Adrenal gland (tissue), 19 donors: ENCODE measurements at places on chromosomes 7 and 10.

DNA sequence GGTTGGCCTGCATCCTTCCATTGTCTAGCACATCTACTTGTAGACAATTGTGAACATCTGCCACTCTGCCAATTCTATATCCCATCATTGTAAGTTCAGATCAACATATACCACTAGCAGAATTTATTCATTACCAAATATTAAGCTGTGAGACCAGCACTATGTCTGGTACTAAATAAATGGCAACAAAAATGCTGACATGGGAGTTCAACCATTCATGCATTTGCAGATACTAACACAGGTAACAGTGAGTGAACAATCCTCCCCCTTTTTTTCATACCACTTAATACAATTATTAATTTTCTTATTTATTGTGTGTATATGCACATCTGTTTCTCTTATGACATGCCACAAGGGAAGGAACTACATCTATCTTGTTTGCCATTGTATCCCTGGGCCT, 11.9 kb downstream of the POLR1F start:
- H3K36me3 ChIP-seq, result no peaks in the 10 kb centered on the region
- no peaks in the 10 kb centered on the region for H3K4me1 ChIP-seq
- no peaks in the 10 kb centered on the region for H3K27me3 ChIP-seq
- DNase-seq, result no peak

GRCh38 chr10:110310741-110311140, 6.0 kb upstream of the SMNDC1 start:
- no peak overlapping the region for H3K4me3 ChIP-seq
- DNase-seq, result no peak
- no peak overlapping the region for H3K27ac ChIP-seq
- H3K27me3 ChIP-seq, result peaks cover 3% of the 10 kb centered on the region
- peaks cover 3% of the 10 kb centered on the region for H3K4me1 ChIP-seq
- no peaks in the 10 kb centered on the region for H3K36me3 ChIP-seq

DNA sequence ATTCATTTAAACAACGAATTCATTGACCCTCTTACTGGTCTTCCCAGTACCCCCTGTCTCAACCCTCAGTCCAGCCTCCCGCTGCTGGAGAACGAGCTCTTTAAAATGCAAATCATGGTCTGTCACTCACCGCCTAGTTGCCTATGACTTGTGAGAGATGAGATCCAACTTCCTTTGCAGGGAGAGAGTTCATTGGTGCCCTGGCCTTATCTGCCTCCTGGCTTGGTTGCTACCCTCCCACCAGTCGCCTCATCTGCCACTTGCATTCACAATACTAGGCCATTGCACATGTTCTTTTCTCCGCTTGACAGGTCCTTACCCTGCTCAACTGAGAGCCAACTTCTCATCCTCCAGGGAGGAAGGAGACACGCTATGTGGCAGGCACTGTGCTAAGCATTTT, 54.0 kb upstream of the MXI1 start:
- H3K27me3 ChIP-seq, result no peaks in the 10 kb centered on the region
- no peak overlapping the region for H3K4me3 ChIP-seq
- no peaks in the 10 kb centered on the region for H3K4me1 ChIP-seq

- H3K27me3 ChIP-seq, result no peaks in the 10 kb centered on the region
- DNase-seq, result peak; percentile 11
- H3K4me3 ChIP-seq, result no peak overlapping the region
- H3K36me3 ChIP-seq, result no peaks in the 10 kb centered on the region
- H3K27ac ChIP-seq, result no peak overlapping the region
These were observed 478.6 kb downstream of the LRMDA start for GRCh38 chr10:75910032-75910431.

DNA sequence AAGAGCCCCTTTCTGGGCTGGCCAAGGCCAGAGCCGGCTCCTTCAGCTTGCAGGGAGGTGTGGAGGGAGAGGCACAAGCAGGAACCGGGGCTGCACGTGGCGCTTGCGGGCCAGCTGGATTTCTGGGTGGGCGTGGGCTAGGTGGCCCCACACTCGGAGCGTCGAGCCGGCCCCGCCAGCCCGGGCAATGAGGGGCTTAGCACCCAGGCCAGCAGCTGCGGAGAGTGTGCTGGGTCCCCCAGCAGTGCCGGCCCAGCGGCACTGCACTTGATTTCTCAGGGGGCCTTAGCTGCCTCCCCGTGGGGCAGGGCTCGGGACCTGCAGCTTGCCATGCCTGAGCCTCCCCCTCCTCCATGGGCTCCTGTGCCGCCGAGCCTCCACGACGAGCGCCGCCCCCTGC, 48.1 kb downstream of the SH2D4B start:
- H3K4me1 ChIP-seq, result no peaks in the 10 kb centered on the region
- H3K4me3 ChIP-seq, result no peak overlapping the region
- DNase-seq, result peak; percentile 9
- no peaks in the 10 kb centered on the region for H3K36me3 ChIP-seq

DNA sequence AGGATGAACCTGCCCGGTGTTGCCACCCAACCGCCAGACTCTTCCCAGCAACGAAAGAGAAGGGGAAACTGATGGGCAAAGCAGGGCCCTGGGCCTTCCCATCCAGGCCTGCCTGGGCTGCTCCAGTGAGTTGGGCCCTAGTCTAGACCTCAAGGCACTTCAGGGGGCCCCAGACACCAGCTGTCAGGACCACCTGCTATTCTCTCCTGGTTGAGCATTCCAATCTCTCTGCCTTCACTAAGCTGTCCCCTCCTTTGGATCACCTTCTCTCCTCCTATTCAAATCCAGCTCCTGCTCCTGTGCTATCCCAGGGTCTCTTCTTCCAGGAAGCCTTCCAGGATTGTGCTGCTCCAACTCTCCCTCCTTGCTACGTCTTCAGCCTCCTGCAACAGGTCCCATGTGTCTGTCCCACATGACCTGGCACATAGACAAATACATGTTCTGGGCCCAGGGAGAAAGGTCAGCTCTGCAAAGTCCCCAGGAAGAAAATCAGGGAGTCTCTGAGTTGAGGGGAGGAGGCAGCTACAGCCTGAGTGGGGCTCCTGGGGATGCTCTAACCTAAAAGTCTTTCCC, 3.1 kb downstream of the STX1A start:
- no peaks in the 10 kb centered on the region for H3K27me3 ChIP-seq
- H3K4me3 ChIP-seq, result no peak overlapping the region
- no peaks in the 10 kb centered on the region for H3K36me3 ChIP-seq
- no peak for DNase-seq
- peaks cover 8% of the 10 kb centered on the region for H3K4me1 ChIP-seq
- no peak overlapping the region for H3K27ac ChIP-seq

- DNase-seq, result no peak
- no peaks in the 10 kb centered on the region for H3K36me3 ChIP-seq
- H3K4me3 ChIP-seq, result no peak overlapping the region
- H3K4me1 ChIP-seq, result peaks cover 14% of the 10 kb centered on the region
- H3K27ac ChIP-seq, result no peak overlapping the region
These were observed 5.3 kb upstream of the LOXL4 start for GRCh38 chr10:98273057-98273850.
